ENCODE measurements at places on chromosomes 7 and 10.

- no peak for DNase-seq
These were observed 6.2 kb downstream of the EIF3B start for GRCh38 chr7:2360796-2361195.

- DNase-seq, result no peak
These were observed 13.5 kb upstream of the ADRB1 start for GRCh38 chr10:114030140-114030539.

GRCh38 chr7:22872096-22872807 lies 49.6 kb upstream of the TOMM7 start:
- DNase-seq, result no peak

DNA sequence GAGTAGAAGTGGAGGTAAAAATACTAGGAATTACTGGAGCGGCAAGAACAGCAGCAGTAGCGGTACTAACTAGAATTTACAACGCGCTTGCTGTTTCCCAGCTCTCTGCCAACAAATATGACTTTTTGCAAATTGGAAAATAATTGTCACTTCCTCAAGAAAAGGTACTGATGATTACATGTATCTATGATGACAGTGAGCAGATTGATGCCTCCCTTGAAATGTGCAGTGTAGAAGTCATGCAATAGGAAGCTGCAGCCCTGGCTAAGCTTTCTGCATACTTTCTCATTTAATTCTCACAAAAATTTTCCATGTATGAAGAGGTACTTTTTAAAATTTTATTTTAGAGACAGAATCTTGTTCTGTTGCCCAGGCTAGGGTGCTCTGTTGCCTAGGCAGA lies 49.9 kb downstream of the ANK3 start:
- no peak for DNase-seq

- no peak for DNase-seq
These were observed at the start of gene TNRC18 for GRCh38 chr7:5423306-5423975. Gene TNRC18 (minus strand): TSS chr7:5423834. CDS start chr7:5421246, 2,588 bp downstream.

DNA sequence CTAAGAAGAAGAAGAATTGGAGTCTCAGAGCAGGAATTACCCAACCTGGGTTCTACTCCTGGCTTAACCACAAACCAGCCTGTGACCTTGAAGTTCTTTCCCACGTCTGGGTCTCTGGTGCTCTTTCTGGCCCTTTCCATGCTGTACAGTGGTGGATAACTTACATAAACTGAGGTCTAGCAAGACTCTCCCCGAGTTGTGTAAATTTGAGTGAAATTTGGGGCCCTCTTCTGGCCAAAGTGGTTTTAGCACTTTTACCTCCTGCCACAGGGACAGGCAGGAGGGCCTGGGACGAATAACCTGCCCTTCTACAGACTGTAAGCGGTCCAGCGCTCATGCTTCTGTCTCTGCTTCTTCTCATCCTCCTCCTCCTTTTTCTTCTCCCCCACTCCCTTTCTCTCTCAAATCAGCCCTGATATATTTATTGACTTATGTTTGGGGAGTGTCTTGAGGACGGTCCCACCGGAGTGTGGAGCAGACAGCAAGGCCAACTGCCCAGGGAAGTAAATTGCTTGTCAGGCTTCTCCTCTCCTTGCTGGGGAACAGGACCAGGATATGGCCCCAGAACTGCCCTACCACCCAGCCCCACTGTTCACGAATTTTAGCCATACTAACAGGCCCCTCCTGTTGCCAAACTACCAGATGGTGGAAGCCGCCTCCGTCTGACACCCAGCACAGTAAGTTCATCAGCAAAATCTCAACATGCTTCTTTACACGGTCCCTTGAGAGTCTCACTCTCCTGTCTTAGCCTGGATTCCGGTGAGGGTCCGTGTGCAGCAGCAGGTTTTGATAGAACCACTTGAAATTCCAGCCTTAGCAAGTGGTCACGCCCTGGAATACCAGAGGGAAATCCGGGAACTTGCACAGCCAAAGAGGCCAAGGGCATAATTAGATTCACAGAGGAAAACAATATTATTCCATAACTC lies 4.0 kb upstream of the SH3PXD2A start:
- DNase-seq, result peak; percentile 88

GRCh38 chr7:30937416-30937815 lies 25.8 kb downstream of the AQP1 start:
- DNase-seq, result no peak

DNA sequence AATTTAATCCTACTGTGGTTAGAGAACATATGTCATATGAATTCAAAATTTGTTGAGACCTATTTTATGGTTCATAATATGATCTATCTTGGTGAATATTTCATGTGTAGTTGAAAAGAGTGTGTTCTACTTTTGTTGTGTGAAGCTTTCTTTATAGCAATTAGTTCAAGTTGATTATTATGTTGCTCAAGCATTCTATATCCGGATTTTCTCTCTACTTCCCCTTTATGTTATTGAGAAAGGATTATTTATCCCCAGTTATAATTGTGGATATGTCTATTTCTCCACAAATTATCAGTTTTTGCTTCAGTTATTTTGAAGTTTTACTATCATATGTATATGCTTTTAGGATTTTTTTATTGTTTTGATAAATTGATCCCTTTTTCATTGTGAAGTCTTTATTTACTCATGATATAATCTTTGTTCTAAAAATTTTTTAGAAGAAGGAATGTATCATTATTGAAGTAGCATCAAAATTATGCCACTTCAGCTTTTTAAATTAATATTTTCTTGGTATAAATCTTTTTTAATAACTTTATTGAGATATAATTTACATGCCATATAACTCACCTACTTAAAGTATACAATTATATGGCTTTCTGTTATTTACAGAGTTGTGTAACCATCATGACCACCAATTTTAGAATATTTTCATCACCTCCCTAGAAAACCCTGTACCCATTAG lies 12.0 kb upstream of the MEST start:
- peak; percentile 18 for DNase-seq

- no peak for DNase-seq
These were observed 22.1 kb upstream of the PRKG1 start for GRCh38 chr10:51052163-51052562.

- no peak for DNase-seq
These were observed 3.7 kb upstream of the SP8 start for GRCh38 chr7:20790375-20790774.

DNA sequence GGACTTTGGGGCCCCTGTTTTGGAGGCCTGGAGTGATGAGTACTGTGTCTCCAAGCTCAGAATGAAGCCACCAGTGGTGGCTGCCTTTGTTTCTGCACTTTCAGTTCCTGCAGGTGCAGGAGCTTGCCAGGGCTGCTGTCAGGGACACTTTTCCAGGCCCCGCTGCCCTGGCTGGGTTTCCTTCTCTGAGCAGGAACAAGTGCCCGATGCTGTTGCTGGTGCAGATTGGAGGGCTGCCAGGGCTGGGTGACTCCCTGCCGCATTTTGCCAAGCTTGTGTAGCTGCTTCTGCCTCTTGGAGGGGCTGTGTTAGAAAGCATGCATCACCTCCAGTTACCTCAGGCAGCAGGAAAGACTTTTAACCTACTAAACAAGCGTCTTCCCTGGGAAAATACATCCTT lies 211.1 kb downstream of the MGMT start:
- no peak for DNase-seq

- no peak for DNase-seq
These were observed 202.0 kb downstream of the ANK3 start for GRCh38 chr10:60187691-60188090.

DNA sequence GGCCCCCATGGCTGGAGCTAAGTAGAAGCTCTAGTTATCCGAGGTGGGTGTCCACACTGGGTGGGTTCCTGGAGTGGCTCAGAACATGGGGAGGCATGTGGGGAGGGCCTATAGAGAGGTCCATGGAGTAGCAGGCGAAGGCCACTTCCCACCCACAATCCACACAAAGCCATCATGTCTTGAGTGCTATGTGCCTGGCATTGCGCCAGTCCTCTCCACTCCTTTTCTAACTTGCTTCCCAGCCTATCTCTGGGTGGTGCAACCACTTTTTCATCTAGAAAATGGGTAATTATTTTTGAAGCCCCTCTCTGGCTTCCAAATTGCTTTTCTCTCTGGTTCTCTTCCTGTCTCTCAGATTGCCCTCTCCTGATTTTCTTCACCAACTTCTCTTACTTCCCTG lies 263.6 kb downstream of the PHTF2 start:
- no peak for DNase-seq

DNA sequence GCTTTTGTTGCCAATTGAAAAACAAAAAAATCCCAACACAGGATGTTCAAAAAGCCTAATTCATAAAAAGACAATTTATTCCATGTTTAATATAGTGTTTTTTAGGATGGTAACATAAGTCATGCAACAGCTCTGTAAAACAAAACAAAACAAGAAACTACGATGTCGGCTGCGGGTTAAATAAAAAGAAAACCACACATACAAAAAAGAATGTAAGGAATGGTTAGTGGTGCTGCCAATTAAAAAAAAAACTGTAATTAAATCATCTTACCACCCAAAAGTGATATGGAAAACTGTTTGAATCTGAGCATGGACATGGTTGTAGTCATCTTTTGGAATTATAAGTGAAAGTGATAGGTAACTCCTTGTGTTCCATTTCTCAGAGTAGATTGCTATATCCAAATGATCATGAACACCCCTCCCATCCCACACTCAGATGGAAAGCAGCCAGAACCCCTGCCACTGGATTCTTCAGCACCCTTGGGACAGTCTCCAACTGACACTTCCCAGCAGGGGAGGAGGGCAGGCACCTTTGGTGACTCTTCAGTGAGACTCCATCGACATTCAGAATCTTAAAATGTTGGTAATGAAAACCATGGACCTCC lies 14.3 kb upstream of the DAGLB start:
- no peak for DNase-seq

GRCh38 chr7:140610204-140611165 lies 30.1 kb downstream of the DENND2A start:
- DNase-seq, result no peak

GRCh38 chr7:20964281-20964918 lies 177.7 kb upstream of the SP8 start:
- DNase-seq, result no peak

All from KBM-7 (cell line).